ENCODE measurements at places on chromosomes 6 and 20.

GRCh38 chr6:7784706-7785105, 58.8 kb downstream of the BMP6 start:
- DNase-seq: no peak

DNA sequence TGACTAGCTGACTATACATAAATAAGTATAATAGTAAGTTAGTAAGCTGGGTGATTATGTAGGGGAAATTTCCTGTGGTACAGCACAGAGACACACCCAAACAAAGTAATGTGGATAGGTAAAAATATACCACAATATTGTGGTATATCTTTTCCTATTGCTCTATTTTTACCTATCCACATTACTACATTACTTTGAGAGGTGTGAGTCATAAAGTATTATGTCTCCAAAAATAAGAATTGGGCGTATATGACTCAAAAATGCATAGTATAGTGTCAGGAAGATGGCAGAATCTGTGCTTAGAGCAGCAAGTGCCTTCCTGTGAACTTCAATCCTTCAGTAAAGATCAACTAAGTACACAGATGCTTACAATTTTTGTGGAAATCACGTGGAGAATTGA, 2.7 kb upstream of the SIRPG start:
- no peak for DNase-seq

- no peak for DNase-seq
Measured at GRCh38 chr6:26597821-26598220, 1.1 kb downstream of the ABT1 start.

DNA sequence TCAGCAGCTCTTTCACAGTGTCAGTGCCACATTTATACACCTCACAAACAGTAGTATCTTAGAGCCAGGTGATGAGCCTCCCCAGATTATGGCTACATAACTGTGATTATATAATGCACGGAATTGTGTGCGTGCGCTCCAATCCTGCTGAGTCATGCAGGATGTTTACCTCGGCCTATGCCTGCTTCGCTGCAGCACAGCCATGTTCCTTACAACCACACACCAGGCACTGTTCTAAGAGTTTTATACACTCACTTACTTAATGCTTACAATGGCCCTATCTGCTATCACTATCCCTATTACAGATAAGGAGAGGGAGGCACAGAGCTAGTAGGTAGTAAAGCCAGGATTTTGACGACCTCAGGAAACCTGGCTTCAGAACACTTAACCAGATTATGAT, 7.3 kb downstream of the ZKSCAN3 start:
- DNase-seq: no peak

GRCh38 chr6:4402477-4402976, 267.2 kb upstream of the ECI2 start:
- no peak for DNase-seq
